ENCODE measurements at places on chromosomes 12 and 14.

DNA sequence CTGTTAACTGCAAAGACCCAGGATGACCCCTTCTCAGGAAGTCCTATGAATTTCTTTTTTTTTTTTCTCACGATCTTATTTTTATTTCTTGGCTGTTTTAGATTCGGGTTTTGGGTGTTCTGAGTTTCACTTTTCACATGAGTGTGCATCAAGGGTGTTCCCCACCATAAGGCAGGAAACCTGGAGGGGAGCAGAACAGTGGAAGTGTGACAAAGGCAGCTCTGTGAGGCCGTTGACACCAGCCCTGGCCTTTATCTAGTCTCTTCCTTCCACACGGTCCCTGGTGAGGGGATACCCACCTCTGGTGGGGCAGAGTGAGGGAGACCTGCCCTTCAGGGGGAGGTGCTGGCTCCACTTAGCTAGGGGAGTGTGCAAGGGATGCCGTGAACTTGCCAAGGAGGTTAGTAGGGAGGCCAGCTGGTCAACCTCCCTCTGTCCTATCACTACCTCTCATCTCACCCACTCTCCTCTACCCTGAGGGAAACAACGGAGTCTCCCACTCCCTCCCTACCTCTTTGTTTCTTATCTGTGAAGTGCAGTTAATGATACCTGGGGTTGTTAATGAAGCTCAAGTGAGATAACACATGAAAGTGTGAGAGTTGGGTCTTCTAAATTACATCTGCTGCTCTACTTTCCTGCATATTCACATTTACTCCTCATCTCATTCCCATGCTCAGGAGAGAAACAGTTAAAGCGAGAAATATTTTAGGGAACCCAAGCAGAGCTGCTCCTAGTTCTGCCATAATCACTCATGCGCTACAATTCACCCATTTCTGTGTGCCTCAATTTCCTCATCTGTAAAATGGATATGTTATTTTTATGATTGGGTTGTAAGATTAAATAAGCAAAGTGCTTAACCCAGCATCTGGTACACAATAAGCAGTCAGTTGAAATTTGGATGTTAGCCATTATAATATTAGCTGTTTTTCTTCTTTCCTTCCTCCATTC, 4.4 kb upstream of the GALNT6 start:
- DNase-seq: no peak

- DNase-seq: no peak
Measured at GRCh38 chr12:46521145-46521544, 148.6 kb upstream of the SLC38A2 start.

DNA sequence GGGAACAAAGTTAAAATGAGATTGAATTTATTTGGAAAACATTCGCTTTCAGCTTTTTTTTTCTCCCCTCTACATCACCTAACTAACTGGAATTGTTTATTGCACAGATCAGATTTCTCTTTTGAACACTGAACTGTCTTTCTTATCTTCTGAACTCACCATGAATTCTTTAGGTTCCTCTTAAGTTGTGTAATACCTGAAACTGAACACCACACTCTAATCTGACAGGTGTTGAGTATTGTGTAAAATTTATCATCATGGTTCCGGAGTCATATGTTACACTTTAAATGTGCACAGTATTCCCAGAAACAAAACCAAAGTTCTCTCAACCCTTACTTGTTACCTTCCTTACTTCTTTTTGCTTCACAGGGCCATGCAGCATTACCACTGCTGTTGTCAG, 66.8 kb downstream of the TGFB3 start:
- no peak for DNase-seq

- peak; percentile 37 for DNase-seq
Measured at GRCh38 chr14:100567009-100567876, 20.0 kb downstream of the BEGAIN start.

- DNase-seq: peak; percentile 92
Measured at GRCh38 chr12:122646517-122647217, 56.5 kb downstream of the HCAR2 start.

GRCh38 chr14:81529391-81529790, 4.3 kb downstream of the SEL1L start:
- DNase-seq: no peak
